ENCODE measurements at places on chromosomes 5 and 9.

DNA sequence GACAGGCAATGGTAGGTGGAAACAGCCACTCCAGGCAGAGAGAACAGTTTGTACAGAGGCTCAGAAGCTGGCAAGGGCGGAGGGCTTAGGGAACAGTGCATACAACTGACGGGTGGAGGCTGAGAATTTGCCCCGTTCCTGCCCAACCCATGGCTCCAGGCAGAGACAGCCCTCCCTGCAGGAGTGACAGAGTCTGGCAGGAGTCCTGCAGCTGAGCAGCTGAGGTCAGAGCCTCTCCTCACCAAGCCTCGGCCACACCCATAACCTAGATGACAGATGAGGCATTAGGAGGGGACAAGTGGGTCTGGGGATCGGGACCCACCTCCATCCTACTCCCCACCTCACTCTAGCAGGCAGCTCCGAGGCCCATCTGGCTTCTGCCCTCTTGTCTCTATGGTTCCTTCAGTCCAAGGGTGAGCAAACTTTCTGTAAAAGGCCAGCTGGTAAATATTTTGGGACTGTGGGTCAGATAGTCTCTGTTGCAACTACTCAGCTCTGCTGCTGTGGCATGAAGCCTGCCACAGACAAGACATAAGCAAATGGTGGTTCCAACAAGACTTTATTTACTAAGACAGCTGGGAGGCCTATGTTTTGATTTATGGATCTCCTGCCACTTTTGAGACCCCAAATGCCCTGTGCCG, 83.7 kb downstream of the SH3TC2 start:
- DNase-seq, result no peak

DNA sequence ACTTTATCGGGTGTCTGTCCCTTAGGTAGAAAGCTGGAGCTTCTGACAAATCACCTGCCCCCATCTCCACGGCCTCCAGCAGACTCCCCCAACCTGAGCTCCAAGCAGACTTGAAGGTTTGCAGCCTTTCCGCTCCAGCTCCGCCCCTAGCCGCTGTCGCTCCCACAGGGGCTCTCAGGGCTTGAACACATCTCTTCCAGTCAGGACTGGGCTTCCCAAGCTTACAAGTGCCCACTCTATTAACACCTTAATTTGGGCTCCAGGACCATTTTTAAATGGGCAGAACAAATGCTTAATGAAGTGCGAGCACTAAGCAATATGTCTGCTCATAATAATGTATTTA, 17.2 kb upstream of the SLC25A51 start:
- DNase-seq, result no peak

- no peak for DNase-seq
These were observed 1821.6 kb upstream of the C9orf72 start for GRCh38 chr9:29394855-29395254.

GRCh38 chr9:137379761-137380161, 43.2 kb downstream of the EXD3 start:
- DNase-seq, result no peak

GRCh38 chr5:180352116-180353047, 754 bp downstream of the GFPT2 start:
- DNase-seq, result no peak

GRCh38 chr5:118956727-118957126, 31.6 kb downstream of the DTWD2 start:
- no peak for DNase-seq

- DNase-seq, result no peak
These were observed 342.2 kb downstream of the TRIM32 start for GRCh38 chr9:117029341-117029740.

DNA sequence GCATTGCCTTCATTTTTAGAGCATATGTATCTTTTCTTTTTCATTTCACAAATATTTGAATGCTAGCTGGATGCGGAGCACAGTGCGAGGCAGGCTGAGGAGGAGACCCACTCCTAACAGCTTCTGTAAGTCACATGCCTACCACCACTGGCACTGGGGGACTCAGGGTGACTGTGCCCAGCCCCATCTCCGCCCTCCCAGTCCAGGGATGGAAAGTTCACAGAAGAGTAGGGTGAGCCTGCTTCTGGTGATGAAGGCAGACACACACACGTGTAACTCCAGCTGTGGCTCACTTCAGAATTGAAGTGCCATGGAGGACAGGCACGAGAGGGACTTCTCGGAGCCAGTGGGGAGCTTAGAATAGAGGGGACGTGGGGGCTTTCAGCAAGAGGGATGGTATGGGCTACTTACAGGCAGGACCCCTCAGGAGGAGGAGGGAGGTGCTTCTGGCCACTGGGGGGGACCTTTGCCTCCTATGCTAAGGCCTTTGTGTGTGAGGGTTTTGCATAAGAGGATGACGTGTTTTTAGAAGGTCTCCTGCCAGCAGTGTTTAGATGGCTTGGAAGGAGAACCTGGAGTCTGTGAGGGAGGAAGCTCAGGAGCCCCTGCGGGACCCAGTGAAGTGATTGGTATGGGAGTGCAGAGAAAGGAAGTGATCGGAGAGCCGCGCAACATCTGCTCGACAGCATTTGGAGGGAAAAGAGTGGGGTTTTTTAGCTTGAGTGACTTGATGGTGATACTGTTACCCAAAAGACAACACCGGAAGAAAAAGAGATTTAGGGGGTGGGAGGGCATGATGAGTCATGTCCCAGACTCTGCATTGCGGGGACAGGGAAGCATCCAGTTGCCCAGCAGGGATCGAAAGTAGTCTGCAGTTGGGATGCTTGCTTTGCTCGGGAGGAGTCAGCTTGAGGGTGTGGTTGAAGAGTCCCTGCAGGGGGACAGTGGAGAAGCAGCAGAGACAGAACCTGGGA, 163.5 kb upstream of the OTULINL start:
- no peak for DNase-seq

DNA sequence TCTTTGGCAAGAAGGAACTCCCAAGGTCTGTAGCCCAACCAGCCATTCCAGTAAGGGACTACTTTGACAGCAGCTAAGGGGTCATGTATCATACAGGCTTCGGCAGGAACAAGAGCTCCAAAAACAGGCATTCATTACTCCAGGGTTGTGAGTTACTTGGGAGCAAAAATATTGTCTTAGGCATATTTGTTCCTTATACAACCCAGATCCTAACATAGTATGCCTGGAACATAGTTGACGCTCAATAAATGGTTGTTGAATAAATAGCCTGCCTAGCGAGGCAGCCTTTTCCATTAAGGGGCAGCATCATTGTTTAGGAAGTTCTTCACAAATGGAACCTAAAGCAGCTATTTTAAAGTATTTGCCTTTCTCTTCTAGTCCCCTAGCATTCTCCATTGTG, 35.8 kb upstream of the FER start:
- DNase-seq, result no peak

- DNase-seq, result no peak
These were observed 735 bp downstream of the ECPAS start for GRCh38 chr9:111483439-111483857.

All from NCI-H2081 treated with DMSO at 0.1 percent for 48 hours (cell line).